ENCODE measurements at places on chromosomes 12 and 14. TPM values are rescaled to one million over a fixed set of nuclear protein-coding genes. Genes with fewer than 3 reads are reported as not detected.

- no peak for DNase-seq
These were observed 4.0 kb upstream of the GEMIN2 start for GRCh38 chr14:39109893-39110715.

DNA sequence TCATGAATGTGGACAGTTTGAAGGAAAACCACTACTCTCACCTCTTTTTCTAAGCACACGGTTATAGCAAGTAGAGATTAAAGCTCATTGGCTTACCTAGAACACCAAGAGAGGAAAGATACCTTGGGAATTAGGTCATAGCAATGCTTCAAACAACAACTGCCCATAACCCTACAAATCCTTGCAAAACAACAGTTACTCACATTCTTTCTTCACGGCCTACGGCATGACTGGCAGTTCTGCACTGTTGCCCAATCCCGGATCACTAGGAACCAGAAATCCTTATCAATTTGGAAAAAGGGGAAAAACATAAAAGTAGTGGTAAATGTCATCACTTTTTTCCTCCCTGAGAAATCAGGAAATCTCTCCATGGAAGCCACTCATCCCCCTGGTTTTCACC is 9.6 kb upstream of the ISM2 start:
- no peak for DNase-seq

- DNase-seq = no peak
These were observed 1.1 kb downstream of the TAOK3 start for GRCh38 chr12:118371321-118372282.

The TAS2R13 gene
- total RNA-seq = 0.35 TPM

- DNase-seq = peak; percentile 61
These were observed 93.9 kb downstream of the KSR2 start for GRCh38 chr12:117874842-117875434.

The ACOT6 gene
- total RNA-seq = not detected

DNA sequence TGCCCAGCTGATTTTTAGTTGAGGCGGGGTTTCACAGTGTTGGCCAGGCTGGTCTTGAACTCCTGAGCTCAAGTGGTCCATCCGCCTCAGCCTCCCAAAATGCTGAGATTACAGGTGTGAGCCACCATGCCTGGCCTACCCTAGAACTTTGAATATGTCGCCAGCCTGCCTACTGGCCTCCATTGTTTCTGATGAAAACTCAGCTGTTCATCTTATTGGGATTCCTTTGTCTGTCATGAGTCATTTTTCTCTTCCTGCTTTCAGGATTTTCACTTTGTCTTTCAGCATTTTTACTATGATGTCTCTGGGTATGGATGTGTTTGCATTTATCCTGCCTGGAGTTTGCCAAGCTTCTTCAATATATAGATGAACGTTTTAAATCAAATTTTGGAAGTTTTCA is 8.1 kb upstream of the B3GNT4 start:
- no peak for DNase-seq

DNA sequence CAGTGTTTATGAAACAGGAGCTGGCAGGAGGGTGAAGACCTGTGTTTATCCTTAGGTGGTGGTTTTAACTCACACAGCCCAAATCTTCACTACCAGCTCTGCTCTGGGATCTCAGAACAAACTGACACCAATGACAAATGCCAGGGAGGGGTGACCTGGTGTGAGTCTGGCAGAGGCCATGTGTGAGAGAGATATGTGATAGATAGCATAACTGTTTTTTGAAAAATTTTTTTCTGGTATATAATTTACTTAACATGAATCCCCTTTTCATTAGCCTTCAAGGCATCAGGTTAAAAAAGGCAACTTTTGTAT is 51.5 kb downstream of the SLC38A4 start:
- DNase-seq = no peak

The ETFBKMT gene
- 1.0 TPM for total RNA-seq

The TAS2R42 gene
- total RNA-seq = not detected

The PKP2 gene
- 4.4 TPM for total RNA-seq

DNA sequence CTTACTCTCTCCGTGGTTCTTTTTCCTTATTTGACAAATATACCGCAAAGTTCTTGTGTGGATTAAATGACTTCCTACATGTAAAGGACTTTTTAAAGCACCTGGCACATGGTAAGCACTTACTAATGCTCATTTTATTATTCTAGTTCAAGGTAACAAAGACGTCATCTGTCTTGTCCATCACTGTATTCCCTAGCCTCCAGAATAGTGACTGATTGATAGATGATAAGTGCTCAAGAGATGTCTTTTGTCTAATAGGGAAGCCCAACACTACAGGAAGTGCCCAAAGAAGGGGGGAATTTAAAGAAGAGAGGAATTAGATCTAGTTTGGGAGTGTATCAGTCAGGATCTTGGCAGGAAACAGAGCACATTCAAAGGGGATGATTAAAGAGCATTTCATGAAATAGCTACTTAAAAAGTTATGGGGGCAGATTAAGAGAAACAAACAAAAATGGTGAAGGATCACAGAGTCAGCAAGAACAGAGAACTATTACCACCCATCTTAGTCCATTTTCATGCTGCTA is 151.9 kb downstream of the GXYLT1 start:
- DNase-seq = no peak

The MSI1 gene
- 0.17 TPM for total RNA-seq

GRCh38 chr14:106039400-106039799 is 513.0 kb downstream of the TMEM121 start:
- DNase-seq = peak; percentile 36

DNA sequence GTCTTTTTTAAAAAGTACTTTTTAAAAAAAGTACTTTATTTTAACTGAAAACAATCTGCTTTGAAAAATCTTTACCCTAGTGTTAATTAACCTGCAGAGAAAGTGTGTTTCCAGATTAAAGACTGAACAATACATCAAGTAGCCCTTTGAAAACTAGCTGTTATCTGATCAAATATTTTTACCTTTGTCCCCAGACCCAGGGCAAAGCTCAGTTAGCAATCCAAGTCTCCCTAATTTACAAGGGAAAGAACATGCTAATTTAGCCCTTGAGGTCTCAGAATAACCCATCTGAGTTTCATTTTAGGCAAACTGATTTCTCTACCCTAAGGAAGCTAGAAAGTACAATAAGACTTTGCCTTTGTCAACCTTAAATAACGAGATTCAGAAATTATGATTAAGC is 91.2 kb downstream of the PPM1H start:
- no peak for DNase-seq

- no peak for DNase-seq
These were observed 4.3 kb downstream of the HOXC9 start for GRCh38 chr12:54004063-54004840.

Data from NCI-H460 (cell line).